Hematopoietic multipotent progenitor cell treated with erythropoietin and hydrocortisone succinate and interleukin-3 and kit ligand, for 17 days (in vitro differentiated cells): ENCODE measurements at places on chromosomes 12 and 14.

DNA sequence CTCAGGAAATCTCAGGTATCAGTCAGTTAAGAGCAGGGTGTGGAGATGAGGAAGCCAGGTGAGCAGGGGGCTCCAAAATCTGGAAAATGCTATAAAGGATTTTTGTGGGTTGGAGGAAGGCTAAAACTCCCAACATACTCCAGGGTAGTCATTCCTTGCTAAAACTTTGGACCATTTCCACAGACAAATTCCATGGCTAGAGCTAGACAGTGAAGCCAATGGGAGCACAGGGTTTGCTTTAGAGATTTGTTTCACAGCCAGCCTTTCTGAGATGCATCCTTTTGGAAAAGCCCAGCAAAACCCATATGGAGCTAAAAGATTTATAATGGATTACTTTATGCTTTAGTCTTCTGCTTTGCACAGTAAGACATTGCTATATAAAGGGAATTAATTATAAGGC is 146.5 kb downstream of the SAMD4A start:
- no peak for DNase-seq

- no peak for DNase-seq
Measured at GRCh38 chr12:55963760-55964159, 2.1 kb downstream of the PMEL start.

DNA sequence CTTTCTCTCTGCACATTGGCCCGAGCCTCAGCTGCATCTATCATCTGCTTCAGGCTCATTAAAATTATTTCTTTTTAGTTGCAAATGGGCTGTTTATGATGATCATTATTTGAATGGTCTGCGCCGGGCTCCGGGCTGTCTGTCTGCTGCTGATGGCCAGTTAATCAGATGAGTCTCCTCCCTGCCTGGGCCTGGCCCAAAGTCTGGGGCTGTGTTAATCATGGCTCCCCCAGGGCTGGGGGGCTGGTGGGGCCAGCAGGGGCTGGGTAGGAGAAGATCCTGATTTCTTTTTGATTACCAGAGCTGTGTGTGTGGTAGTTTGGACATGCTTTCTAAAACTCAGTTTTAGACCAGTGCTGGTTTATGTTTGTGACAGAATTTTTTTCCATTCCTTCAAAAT is 159.1 kb downstream of the PHETA1 start:
- no peak for DNase-seq

DNA sequence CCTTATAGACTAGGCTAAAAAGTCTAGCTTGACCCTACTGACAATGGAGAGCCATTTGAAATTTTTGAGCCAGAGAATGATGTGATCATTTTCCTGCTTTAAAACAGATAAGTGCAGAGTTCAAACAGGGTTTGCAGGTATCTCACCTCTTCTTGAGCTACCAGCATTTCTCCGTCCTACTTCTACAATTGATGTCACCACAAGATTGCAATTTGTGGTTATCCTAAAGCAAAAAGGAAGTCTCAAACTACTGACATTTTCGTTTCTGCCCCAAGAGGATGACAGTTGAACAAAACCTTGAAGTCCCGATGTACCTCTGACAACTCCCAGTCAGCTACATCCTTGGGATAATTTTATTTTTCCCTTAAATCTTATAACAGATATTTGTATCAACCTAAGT is 86.7 kb downstream of the PTGER2 start:
- DNase-seq, result no peak

- no peak for DNase-seq
Measured at GRCh38 chr14:99164712-99165111, 107.3 kb downstream of the BCL11B start.

- DNase-seq, result no peak
Measured at GRCh38 chr12:117489671-117490070, 128.2 kb upstream of the NOS1 start.

GRCh38 chr14:98323836-98324235 is 948.2 kb downstream of the BCL11B start:
- no peak for DNase-seq

GRCh38 chr12:74349925-74350324 is 187.7 kb upstream of the ATXN7L3B start:
- DNase-seq, result no peak

DNA sequence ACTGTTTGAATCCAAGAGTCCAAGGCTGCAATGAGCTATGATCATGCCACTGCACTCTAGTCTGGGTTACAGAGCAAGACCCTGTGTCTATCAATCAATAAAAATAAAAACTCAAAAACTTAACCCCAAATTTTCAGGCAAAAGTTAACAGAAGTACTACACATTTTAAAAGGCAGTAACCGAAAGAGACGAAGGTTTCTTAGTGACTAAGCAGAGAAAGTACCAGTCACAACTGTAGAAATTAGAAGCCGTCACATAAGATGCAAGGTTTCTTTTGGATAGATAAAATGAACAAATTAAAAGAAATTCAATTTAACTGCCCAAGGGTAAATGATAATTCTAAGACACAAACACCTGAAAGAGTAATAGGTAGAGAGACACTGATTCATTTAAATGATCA is 103.5 kb downstream of the MED13L start:
- DNase-seq, result no peak

DNA sequence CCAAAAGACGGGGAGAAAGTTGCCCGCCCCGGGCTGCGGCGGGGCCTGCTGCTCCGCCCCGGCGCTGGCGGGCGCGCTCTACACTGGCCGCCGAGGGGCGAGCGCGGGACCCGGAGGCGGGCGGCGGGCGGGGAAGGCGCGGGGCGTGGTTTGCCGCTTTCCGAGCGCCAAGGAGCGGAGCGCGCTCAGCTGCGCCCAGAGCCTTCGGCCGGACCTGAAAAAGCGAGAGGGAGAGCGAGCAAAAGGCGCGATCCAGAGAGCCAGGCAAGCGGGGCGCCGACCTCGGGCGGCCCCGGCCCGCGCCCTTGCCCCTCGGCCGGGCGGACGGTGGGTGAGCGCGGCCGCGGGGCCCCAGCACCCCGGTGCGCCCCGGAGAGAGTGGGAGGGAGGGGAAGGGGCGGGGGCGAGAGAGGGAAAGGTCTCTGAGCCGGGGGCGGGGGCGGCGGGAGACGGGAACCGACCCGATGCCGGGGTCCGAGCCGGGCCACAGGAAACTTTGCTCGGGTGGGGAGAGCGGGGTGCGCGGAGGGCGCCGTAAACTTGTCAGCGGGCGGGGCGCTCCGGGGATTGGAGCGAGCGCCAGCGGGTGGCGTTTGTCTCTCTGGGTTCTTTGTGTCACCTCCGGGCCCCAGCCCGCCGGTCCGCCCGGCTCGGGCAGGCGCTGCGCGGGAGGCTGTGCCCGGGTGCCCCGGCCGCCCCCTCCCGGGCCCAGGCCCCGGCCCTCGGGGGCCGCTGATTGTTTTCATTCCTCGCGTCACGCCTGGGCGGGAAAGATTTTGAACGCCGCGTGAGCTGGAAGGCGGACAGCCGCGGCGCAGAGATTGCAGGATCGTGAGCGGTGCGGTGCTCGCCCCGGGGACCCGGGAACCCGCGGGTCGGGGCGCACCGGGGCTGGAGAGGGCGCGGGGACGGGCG is at the start of gene SYNE2:
SYNE2 (plus strand) TSS at position 188 of the 915 bp plus-strand sequence. CDS start 56,145 bp downstream, outside the sequence.
- no peak for DNase-seq

GRCh38 chr12:121814429-121815119 is 10.8 kb downstream of the SETD1B start:
- DNase-seq, result no peak
